Testis (tissue), 5 donors: ENCODE measurements at places on chromosomes 5 and 9. TPM values are rescaled to one million over a fixed set of nuclear protein-coding genes. Genes with fewer than 3 reads are reported as not detected.

Gene TLX3
- polyA plus RNA-seq = 0.21 TPM

Gene DDX4
- polyA plus RNA-seq = 165 TPM

Gene GARIN3
- polyA plus RNA-seq = 45.6 TPM

Gene OR1J2
- not detected for polyA plus RNA-seq

Gene DMRT2
- polyA plus RNA-seq = 2.1 TPM

Gene PCDHGB5
- 4.5 TPM for polyA plus RNA-seq

Gene CWC27
- polyA plus RNA-seq = 12.4 TPM

Gene LRRTM2
- polyA plus RNA-seq = 0.09 TPM

Gene CDX1
- 3.4 TPM for polyA plus RNA-seq

Gene CTSV
- 96.6 TPM for polyA plus RNA-seq

Gene LOX
- 11.9 TPM for polyA plus RNA-seq

Gene MPDZ
- polyA plus RNA-seq = 25.4 TPM

Gene ANKRD33B
- polyA plus RNA-seq = 3.7 TPM

Gene BNC2
- polyA plus RNA-seq = 14.6 TPM

Gene OXCT1
- 22.7 TPM for polyA plus RNA-seq

Gene ECM2
- polyA plus RNA-seq = 26.9 TPM

Gene EIF4E1B
- polyA plus RNA-seq = 1.0 TPM

Gene C5orf24
- 34.6 TPM for polyA plus RNA-seq

Gene RABGAP1
- polyA plus RNA-seq = 53.0 TPM

Gene SOX30
- polyA plus RNA-seq = 197 TPM

Gene FOXD4L4
- polyA plus RNA-seq = not detected

Gene PCDHB16
- 1.9 TPM for polyA plus RNA-seq
